ENCODE measurements at places on chromosomes 3 and 15.
A peak's percentile ranks its signal among the peaks of the same experiment; 100 is the strongest.

- peak; percentile 59 for DNase-seq
Observed at GRCh38 chr3:129793942-129794310, 99.6 kb downstream of the TMCC1 start.

- no peak for DNase-seq
Observed at GRCh38 chr3:185943760-185944106, 5.9 kb upstream of the TRA2B start.

GRCh38 chr3:179308001-179308400, 14.8 kb upstream of the ZNF639 start:
- DNase-seq, result no peak

DNA sequence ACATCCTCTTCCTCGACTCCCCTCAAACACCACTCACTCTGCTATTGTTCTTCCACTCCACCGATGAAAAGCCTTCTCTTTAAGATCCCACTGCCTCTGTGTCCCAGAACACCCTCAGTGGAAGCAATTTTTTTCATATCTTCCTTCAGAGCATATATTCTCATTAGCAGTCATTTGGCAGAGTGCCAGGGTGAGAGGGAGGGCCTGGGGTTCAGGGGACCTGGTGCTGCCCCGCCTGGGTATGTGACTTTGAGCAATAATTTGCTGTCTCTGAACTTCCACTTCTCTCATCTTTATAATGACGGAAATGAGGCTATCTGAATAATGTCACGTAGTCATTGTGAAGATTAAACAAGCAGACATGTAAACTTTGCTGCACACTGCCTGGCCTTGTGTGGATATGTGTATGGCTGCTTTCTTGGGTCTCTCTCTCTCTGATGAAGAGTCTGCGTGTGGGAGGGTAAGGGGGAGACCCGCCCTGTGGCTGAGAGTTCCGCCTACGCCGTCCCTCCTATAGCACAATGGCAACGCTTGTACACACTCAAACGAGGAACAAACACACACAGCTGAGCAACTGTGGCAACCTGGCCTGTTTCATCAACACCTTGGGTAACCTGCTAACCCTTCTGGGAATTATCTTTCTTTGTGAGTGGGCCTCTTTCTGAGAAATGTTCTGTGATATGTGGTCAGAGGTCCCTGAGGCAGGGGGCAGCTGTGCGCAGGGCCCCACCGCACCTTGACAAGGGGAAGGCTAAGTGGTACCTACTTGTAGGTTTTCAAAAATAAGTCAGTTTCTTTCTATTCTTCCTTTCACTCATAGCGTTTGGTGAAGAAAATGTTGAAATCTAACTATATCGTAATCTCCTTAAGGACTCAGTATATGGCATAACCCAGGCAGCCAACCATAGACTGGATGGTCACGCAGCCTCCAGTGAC, 369.8 kb downstream of the SV2B start:
- DNase-seq, result no peak

DNA sequence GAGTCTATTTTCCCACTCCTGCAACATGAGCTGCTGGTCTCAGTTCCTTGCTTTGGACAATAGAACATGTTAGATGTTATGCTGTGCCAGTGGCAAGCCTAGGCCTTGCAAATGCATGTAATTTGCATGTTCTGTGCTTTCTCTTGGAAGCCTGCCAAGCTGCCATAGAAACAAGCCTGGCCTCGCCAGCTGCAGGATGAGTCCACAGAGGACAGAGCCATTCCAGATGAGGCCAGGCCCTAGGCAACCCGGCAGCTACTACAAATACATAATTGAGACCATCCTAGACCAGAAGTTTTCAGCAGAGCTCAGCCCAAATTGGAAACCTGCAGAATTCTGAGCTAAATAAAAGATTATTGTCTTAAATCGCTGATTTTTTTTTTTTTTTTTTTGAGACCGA, 39.6 kb downstream of the TRIM69 start:
- no peak for DNase-seq

DNA sequence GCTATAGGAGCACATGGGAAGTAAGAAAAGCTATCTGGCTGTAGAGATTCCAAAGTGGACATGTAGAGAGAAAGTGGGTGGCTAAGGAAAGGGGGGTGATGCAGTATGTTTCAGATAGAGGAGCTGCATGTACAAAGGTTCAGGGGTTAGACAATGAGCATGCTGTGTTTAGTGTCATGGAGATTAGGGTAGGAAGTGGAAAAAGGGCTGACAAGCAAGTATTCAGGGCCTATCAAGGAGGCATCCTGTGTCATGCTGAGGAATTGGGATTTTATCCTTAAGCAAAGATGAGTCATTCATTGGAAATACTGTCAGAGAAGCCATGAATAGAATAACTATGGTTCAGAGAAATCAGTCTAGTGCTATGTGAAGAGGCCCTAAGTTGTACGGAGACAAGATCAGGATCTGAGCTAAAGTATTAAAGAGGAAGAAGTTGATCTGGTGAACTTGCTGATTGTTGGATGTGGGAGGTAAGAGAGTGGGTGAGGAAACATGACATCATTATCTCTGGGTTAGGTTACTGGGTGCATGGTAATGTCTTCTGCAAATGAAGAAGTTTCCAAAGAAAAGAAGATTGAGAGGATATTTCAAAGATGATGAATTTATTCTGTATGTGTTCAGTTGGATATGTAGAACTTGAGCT, 176.7 kb upstream of the GOLIM4 start:
- DNase-seq, result peak; percentile 85

GRCh38 chr15:68500363-68501258, 68.6 kb upstream of the ITGA11 start:
- no peak for DNase-seq

DNA sequence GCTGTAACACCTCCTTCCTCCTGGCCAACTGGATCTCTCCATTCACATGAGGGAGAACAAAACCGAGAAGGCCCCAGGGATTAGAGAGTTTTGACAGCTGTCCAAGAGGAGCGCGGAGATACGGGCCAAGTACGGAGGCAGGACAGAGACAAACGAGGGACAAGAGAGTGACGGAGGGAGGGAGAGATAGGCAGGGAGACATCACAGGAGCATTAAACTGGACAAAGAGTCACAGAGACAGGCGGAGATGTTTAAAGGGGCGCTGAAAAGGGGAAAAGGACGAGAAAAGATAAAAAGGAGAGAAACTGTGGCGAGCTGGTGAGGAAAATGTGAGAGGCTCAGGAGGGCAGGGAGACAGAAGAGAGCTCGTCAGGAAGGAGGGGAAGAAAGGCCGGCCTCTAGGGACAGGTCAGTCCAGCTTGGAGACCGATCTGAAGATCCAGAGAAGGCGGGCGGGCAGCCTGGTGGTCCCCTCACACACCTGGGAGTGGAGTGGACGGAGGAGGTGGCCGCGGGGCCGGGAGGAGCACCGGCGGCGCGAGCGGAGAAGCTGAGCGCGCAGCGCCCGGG, 40.5 kb upstream of the ROPN1 start:
- no peak for DNase-seq

- DNase-seq, result peak; percentile 70
Observed at GRCh38 chr15:33188641-33189257, 5.8 kb downstream of the FMN1 start.

GRCh38 chr3:49476563-49476962, 6.5 kb downstream of the DAG1 start:
- peak; percentile 78 for DNase-seq

DNA sequence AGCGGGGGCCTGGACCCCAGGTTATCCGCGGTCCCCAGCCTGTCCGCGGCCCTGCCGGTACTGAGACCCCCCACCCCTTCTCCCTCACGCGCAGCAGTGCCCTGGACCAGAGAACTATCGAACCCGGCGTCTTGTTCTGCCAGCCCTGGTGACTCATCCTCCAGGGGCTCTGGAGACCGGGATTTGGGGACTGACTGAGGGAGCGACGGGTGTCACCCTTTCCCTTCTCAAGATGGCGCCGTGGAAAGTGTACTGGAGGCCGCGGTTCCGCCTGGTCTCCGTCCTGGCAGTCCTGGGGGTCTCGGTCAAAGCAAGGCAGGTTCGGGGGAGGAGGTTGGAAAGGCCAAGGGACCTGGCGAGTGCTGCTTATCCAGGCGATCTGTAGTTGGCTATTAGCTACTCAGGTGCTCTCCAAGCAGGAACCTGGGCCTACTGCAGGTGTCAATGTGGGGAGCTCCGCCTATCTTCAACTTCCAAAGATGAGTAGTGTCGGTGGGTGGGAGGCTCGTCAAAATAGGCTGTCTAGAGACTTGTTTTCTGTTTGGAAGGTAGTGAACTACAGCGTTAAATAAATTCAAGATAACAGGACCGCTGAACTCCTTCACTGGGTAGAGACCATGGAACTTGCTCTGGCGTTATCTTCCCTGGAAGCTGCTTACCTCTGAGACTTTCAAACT, 790 bp downstream of the RAB5A start:
- peak; percentile 32 for DNase-seq

- no peak for DNase-seq
Observed at GRCh38 chr3:102733791-102734563, 299.2 kb downstream of the ZPLD1 start.

GRCh38 chr3:40456279-40456939, 730 bp upstream of the RPL14 start:
- peak; percentile 6 for DNase-seq

GRCh38 chr3:162780313-162780712, 1283.7 kb downstream of the OTOL1 start:
- DNase-seq, result no peak

- no peak for DNase-seq
Observed at GRCh38 chr3:103393395-103394186, 958.8 kb downstream of the ZPLD1 start.

DNA sequence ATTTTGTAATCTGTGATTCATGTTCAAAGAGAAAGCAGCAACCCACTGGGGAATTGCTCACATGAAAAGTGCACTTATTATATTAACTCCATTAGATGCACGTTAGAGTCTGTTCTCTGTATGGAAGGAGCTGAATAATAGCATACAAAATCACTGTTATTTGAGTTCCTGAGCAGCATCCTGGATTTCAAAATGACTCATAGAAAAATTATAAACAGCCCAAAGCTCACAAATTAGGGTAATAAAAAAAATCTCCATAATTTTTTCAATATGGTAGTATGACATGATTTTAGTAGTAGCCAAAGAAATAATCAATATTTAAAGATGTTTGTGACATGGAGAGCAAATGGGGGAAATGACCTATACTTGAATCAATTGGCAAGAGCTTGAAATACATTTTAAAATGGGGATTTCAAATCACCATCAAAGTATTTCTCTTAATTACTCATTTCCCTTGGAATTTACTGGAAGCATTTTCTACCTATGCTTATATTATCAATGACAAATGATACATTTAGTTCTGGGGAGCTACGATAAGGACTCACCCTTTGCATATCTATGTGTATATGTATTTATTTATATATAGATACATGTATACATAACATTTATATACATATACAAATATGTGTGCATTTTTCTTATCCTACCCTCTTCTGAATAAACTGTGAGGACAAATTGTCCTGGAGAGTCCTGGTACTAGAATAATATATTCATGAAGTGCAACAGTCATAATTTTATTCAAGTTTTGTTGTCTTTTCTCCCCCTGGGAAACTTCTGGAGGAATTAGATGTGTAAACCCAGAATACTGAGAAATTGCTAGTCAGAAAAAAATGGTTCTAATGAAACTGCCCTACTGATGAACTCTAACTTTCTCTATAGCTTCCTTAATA, 116.3 kb downstream of the RPL22L1 start:
- no peak for DNase-seq

- DNase-seq, result no peak
Observed at GRCh38 chr3:194667363-194667762, 4.6 kb downstream of the LSG1 start.

- peak; percentile 41 for DNase-seq
Observed at GRCh38 chr3:127254730-127255129, 33.1 kb downstream of the PRR20G start.

- no peak for DNase-seq
Observed at GRCh38 chr3:171551296-171551695, 91.1 kb upstream of the TNIK start.

GRCh38 chr3:15815696-15816095, 17.9 kb upstream of the ANKRD28 start:
- DNase-seq, result no peak

DNA sequence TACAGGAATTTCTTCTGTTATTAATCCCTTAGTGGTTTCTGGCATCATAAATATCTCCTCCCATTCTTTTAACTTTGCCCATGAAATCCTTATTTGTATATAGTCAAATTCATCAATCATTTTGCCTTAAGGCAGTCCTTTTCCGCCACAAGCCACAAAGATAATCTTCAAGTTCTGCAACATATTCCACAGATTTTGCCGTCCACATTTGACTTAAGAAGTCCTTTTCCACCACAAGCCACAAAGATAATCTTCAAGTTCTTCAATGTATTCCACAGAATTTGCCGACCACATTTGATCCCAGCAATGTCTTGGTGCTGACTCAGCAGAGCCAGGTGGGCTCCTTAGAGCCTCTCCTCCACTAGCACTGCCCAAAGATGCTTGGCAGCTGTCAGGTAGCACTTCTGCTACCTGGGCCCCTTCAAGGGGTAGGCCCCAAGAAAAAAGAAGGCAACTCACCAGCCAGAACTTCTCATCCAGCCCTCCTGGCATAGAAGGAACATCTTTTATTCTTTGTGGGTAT, 35.0 kb downstream of the SEC22C start:
- no peak for DNase-seq

- DNase-seq, result no peak
Observed at GRCh38 chr15:36682101-36682500, 102.7 kb downstream of the CDIN1 start.

GRCh38 chr15:25783607-25784540, 79.3 kb downstream of the ATP10A start:
- DNase-seq, result peak; percentile 74

- DNase-seq, result peak; percentile 20
Observed at GRCh38 chr15:84715441-84716035, 401 bp downstream of the SEC11A start.

GRCh38 chr15:73989001-73989798, 2.9 kb downstream of the STOML1 start:
- DNase-seq, result no peak

DNA sequence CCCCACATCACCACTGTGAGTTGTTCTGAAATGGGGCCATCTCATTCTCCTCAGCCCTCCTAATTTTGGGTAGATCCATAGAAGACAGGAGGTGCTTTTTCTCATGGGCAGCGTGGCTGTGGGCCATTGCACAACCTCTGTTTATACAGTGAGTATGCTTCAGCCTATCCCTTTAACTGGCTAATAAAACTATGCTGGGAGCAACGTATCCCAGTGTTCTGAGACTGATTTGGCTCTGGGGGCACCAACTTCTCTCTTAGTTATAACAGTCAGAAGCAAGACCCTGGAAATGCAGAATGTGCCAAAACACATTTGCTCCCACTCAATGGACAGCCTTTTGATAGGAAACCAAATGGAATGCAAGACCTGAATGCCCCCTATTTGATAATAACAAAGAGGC, 97.1 kb upstream of the ICE2 start:
- DNase-seq, result no peak

- no peak for DNase-seq
Observed at GRCh38 chr15:46607077-46607476, 972.2 kb downstream of the SQOR start.

GRCh38 chr3:12179441-12179840, 20.7 kb upstream of the TIMP4 start:
- DNase-seq, result no peak
